Fibroblast of mammary gland (primary cell): ENCODE measurements at places on chromosomes 12 and 14.
A peak's percentile ranks its signal among the peaks of the same experiment; 100 is the strongest.

DNA sequence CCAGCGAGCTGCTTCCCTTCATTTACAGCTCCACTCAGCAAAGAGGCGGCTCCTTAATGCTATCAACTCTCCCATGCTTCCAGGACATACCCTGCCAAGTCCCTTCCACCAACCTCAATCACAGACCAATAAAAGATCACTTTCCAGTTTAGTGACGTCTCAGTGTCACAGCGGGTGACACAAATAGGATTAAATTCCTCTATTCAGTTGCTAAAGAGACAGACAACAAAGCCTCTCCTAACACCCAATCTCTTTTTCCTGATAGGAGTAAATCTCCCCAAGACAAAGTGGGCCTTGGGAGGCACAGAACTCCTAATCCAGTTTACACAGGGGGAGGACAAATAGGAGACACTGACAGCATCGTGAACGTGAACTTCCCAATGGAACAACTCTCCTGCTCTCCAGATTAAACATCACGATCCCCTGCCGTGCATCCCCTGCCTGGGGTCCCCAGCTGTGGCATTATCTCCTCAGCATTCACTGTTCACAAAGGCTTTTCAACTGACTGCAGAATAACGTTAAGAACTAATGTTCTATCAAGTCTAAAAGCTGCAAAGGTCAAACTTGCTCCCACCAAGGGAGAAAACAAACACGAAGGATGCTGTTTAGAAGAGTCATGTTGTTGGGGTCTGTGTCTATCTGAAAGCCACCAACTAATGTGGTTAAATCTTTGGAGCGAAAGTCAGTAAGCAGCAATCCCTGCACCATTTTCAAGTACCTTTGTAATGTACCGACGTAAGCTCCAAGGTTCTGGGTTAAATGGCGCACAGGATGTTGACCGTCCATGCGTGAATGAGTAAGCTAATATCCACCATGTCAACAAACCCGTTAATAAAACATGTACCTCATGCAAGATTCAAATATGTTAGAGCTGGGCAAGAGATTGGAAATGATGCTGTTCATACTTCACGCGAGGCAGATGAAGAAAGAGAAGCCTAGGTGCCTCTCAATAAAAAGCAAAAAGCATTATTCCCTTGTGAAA is 31.5 kb downstream of the TMEM132D start:
- DNase-seq: no peak

DNA sequence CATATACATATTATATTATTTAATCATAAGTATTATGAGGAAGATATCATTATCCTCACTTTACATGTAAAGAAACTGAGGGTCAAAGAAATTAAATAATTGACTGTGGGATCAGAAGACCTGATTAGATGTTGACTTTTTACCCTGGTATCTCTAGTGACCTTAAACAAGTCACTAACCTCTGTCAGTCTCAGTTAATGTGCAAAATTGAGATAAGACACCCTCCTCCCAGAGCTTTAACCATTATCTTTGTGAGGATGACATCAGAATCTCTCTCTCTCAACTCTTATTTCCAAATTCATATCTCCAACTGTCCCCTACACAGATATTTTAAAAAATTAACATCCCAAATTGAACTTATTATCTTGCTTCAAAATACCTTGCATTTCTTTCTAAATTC is 177.8 kb downstream of the KLHL28 start:
- DNase-seq: no peak

DNA sequence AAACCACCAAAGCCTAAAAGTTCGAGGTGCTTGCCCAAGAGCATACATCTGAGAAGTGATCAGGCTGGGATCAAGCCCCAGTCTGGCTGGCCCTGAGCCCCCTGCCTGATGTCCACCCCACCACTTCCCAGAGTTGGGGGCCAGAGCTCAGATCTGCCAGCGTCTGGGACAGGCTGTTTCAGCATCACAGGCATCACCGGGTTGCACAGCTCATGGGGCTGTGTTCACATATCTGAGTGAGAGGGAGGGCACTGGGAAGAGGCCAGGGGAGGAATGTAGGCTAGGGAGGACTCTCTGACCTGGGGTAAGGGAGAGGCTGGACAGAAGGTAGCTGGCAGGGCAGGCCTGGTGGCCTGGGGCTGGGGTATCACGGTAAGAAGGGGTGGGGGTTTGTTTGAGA is 6.0 kb downstream of the TGM1 start:
- DNase-seq: no peak

GRCh38 chr14:100850841-100851585 is 25.1 kb downstream of the MEG3 start:
- DNase-seq: no peak

DNA sequence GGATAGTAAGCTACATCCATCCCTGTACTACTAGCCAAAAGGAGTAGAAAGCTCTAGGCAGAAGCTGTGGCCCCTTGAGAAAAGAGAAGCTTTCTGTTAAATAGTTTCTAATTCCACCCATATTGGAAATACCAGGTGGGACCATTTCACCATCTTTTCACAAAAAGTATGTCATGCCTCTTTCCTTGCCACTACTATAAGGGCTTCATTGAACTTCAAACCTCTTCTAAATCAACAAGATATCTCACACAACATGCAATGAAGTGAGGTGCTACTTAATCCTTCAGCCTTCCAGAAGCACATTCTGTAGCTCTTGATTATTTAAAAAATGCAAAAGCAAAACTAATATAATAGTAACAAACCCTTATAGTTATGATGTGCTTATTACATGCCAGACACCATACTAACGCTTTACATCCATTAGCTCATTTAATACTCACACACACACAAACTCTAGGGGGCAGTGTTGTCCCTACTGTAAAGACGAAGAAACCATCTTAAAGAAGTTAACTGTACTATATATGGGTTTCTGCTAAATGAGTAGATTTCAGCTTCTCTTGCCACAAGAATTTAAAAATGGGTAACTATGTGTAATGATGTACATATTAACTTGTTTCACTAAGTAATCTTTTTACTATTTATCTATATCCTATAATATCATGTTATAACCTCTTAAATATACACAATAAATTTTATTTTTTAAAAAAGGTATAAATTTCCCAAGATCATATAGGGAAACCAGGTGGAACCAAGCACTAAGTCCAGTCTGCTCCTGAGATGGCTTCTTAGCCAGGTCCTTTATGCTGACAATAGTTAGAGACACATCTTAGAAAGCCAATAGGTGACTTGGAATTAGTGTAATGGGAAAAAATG is 124.4 kb downstream of the RPS29 start:
- DNase-seq: peak; percentile 82

- DNase-seq: peak; percentile 48
Observed at GRCh38 chr14:28344381-28344780, 422.2 kb upstream of the FOXG1 start.

- no peak for DNase-seq
Observed at GRCh38 chr14:104888489-104889374, 23.7 kb downstream of the CEP170B start.

DNA sequence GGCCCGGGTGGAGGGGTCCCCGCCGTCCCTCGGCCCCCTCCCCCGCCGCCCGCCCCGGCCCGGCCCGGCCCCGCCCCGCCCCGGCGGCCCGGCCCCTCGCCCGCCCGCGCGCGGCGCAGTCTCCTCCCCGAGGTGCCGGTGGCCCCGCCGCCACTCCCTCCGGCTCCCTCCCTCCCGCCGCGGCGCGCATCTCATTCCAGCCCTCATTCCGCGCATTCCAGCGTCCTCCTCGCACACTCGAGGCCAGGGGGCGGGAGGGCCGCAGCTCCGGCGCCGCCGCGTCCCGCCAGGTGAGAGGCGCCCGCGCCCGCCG is at the start of gene TEAD4:
Gene TEAD4 (plus strand): TSS at position 206 of the 313 bp plus-strand sequence.
- DNase-seq: peak; percentile 52

GRCh38 chr14:103830511-103831270 is 16.7 kb downstream of the PPP1R13B start:
- no peak for DNase-seq

GRCh38 chr14:43872222-43872621 is 634.9 kb downstream of the FSCB start:
- DNase-seq: no peak

- DNase-seq: no peak
Observed at GRCh38 chr12:131852551-131853299, 24.5 kb downstream of the MMP17 start.

DNA sequence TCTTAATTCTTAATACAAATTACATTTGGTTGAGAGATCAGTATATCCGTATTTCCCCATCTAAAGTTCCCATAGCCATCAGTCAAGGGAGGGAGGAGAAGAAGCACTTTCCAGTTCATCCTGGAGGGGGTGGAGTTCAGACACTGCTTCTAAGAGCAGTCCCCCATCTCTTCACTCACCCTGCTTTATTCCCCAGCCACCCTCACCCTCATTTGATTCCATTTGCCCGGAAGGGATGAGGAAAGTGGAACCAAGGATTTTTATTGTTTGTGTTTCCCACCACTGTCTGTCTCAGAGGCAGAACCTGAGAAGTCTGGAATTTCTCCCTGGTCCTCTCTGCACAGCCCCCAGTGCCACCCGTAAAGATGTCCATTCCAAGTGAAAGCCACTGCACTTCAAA is 134.2 kb upstream of the HIF1A start:
- DNase-seq: peak; percentile 76

DNA sequence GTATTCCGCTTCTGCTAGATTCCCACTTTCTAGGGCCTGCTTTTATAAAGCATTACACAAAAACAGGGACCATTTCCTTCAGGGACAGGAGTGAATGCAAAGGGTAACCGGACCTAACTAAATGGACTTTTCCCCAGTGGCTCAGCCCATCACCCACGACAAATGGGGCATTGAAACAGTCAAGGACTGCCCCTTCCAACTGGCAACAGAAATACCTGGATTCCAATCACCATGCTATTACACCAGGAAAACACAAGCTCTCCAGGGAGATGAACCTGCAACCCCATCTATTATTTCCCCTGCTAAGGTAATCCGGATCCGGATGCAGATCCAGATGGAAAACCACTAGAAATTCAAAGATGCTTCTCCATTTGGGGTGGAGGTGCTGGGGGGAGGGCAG is 1.0 kb downstream of the MPHOSPH9 start:
- DNase-seq: no peak

- DNase-seq: no peak
Observed at GRCh38 chr14:68160779-68161546, 341.4 kb downstream of the RAD51B start.

- DNase-seq: no peak
Observed at GRCh38 chr12:94872671-94872970, 130.9 kb downstream of the NDUFA12 start.

- DNase-seq: peak; percentile 19
Observed at GRCh38 chr12:69196302-69197288, 42.8 kb upstream of the CPSF6 start.

- peak; percentile 96 for DNase-seq
Observed at GRCh38 chr12:2890388-2891239, at the start of gene TULP3. Gene TULP3 (plus strand): TSS chr12:2890891. CDS start chr12:2890948, 57 bp downstream.

GRCh38 chr12:105713606-105714305 is 383.3 kb downstream of the C12orf75 start:
- no peak for DNase-seq

GRCh38 chr12:95571369-95571768 is 20.1 kb upstream of the USP44 start:
- DNase-seq: no peak

DNA sequence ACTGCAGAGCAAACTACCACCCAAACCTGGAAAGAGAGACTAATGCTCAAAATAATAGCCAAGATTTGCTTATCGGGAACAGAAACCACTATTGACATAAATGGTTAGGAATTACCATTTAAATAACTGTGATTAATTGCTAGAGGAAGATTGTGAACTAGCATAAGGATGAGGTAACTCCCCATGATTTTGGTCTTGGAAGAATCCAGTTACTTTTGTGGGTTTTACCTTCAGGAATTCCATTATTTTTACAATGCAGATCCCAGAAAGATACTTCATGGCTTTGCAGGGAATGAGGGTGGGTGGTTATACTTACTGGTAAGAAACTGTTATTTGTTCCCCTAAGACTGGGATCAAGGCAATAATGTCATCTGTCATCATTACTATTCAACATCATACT is 652.9 kb upstream of the FLRT2 start:
- no peak for DNase-seq

- no peak for DNase-seq
Observed at GRCh38 chr14:61315313-61315712, 6.1 kb upstream of the PRKCH start.

DNA sequence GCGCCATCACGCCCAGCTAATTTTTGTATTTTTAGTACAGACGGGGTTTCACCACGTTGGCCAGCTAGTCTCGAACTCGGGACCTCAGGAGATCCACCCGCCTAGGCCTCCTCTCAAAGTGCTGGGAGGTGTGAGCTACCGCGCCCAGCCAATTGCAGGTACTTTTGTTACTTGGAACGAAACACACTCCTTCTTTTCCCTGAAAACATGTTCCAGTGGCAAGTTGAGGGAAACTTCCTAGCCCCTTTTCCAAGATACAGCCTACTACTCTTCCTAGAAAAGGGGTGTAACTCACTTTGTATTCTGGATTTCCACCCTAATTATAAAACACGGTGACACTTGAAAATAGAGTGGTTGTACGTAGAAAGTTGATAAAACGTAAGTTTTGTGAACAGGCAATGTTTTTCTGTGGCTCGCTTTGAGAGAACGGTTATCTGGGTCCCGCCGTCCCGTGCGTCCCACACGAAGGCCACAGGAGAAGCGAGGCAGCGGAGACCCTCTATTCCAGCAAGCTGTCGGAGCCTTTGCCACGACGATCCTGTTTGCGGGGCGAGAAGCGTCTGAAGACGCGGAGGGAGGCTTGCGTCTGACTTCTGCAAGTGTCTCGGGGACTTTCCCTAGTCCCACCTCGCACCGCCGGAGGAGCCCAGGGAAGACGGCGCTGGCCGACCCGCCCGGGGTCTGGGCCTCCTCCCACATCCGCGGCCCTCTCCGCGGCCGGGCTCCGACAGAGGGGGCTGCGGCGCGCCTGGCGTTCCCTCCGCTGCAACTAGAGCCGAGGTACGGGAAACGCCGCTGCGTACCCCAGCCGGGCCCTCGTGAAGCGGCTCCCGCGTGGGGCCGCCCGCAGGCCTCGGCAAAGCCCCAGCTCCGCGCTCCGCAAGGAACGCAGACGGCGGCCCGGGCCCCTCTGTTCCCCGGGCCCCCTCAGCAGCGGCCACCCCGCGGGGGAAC is 745 bp downstream of the CDCA4 start:
- no peak for DNase-seq

DNA sequence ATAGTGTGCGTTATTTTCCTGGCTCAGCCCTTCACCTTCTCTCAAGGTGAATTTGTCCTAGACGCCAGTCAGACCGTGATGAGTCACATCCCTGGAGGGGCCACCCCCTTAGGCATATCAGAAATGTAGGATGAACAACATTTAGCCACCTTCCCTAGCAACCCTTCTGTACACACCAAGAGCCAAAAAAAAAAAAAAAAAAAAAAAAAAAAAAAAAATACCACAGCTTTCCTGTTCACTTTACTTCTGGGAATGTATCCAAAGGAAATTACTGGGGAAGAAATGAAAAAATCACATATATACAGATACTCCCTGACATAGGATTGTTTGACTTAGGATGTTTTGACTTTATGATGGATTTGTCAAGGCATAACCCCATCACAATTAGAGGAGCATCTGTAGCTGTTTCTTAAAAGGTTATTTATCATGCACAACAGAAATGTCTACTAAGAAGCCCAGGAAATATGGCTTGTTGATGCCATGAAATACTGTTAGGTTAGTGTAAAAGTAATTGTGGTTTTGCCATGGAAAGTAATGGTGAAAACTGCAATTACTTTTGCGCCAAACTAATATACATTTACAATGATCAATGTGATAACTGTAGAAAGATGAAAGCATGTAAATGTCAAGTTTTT is 68.2 kb upstream of the BDKRB2 start:
- peak; percentile 62 for DNase-seq
